ENCODE measurements at places on chromosomes 1 and 21. TPM values are rescaled to one million over a fixed set of nuclear protein-coding genes. Genes with fewer than 3 reads are reported as not detected.

DNA sequence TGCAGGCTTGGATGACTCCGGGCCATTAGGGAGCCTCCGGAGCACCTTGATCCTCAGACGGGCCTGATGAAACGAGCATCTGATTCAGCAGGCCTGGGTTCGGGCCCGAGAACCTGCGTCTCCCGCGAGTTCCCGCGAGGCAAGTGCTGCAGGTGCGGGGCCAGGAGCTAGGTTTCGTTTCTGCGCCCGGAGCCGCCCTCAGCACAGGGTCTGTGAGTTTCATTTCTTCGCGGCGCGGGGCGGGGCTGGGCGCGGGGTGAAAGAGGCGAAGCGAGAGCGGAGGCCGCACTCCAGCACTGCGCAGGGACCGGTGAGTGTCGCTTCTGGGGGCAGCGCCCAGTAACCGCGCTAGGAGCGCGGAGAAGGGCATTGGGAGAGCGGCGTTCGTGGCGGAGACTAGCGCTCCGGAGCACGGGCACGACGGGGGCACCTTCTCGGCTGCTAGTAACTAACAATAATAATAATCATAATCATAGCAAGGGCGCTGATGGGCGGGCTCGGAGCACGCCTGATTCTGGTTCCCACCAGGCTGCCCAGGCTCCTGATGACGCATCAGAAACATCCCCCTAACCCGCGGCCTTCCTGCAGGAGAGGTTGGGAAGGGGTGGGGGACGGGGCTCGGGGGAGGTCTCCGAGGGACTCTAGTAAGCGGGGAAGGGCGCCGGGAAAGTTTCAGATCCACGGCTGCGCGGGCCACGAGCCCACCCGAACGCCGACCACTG, at the start of gene MX1:
MX1 (plus strand) TSS at position 286 of the 722 bp plus-strand sequence. CDS start 5,832 bp downstream, outside the sequence.
- peak; percentile 83 for DNase-seq

GRCh38 chr1:81369833-81370232, 430.9 kb upstream of the ADGRL2 start:
- DNase-seq, result no peak

CYP4A22 gene
- 0.23 TPM for total RNA-seq

DNA sequence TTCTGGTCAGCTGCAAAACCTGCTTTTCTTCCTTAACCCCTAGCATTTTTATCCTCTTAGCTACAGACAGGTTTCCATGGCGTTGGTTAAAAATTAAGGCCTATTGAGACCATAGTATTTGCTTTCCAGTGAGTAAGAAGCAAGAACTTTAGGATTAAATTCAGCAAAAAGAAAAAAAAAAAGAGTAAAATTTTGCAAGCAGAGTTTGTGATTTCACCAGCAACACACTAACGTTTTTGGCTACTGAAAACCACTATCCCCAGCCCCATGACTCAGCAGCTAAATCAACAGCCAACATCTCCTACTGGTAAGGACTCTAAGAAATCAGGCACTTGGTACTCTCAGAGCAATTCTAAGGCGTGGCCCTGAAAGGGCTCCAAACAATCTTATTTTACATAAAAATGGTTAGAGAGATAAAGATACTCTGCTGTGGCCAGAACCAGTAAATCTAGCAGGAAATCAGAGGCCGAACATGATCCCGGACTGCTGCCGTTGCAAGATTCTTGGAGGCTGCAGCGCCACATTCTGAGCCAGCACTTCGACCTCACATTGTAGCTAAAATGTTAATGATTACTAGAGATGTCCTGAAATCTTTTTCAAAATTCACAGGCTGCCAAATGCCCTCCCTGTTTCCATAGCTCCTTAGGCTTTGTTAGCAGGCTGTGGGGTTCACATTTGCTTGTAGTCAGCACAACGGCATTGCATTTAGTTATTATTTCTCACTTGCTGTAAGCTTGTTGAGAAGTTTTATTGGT, 1.6 kb upstream of the ENO1 start:
- peak; percentile 76 for DNase-seq

DNA sequence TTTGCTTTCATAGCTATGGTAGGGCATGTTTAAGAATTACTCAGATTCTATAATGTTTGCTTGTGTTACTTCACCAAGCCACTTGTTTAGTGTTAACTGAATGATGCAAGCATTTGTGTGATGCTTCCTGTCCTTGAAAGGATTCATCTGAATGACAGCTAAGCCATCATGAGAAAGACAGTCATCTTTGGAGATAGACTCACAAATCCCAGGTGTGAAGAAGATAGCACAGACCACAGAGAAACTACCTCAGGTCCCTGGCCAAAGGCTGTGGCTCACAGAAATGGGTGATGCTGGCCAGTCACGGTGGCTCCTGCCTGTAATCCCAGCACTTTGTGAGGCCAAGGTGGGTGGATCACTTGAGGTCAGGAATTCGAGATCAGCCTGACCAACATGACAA, 321.4 kb downstream of the DPYD start:
- no peak for DNase-seq

GRCh38 chr21:44534688-44535087, 5.3 kb downstream of the KRTAP10-1 start:
- DNase-seq, result no peak

DNA sequence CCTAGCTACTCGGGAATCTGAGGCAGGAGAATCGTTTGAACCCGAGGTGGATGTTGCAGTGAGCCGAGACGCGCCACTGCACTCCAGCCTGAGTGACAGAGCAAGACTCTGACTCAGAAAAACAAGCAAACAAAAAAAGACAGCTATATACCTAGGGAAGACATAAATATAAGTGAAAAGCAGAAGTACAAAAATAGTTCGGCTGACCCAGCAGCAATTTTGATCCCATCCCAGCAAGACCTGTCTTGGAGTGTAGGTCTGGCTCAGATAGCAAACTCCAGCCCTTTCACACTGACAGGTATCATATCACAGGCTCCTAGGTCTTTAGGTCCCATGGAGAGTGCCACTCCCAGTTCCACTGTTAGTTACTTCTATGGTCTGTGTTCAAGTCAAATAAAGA, 14.6 kb downstream of the MTX1 start:
- DNase-seq, result no peak

REG4 gene
- not detected for total RNA-seq
